Upper lobe of left lung (tissue), 6 donors: ENCODE measurements at places on chromosomes 3 and 15. TPM values are rescaled to one million over a fixed set of nuclear protein-coding genes. Genes with fewer than 3 reads are reported as not detected.

DNA sequence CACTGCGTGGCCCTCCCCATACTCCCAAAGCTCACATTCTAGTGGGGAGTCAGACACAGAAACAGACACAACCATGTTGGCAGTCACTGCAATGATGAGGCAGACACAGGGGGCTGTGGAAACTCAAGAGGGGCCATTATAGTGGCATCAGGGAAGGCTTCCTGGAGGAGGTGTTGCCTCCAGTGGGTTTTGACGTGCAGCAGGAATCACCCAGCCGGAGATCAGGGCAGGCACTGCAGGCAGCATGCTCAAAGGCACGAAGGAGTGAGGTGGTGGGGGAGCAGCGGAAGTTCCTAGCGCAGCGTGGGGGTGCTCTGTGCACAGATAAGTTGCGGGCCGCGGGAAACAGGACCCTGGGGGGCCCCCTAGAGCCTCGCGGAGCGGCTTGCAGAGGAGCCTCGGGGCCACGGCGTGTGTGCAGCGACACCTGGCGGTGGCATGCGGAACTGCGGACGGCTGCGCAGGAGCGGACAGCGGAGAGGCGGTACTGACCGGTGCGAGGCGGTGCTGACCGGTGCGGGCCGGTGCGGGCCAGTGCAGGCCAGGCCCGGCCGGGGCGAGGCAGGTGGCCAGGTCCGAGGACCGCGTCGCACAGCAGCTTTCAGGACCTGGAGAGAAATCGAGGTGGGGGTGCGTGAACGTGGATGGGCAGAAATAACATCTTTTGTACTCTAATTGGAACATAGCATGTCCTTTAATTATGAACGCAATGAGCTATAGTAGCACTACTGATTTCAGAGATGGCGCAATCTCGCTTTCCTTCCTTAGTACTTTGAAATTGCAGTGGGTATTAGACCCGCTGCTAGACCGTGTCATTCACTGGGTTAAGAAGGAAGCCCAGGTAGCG lies 101.5 kb downstream of the FBLN2 start:
- no peaks in the 10 kb centered on the region for H3K36me3 ChIP-seq
- H3K27ac ChIP-seq: no peak overlapping the region
- peaks cover 3% of the 10 kb centered on the region for H3K27me3 ChIP-seq
- DNase-seq: peak; percentile 97
- peaks cover 31% of the 10 kb centered on the region for H3K4me1 ChIP-seq
- no peak overlapping the region for H3K4me3 ChIP-seq

- no peaks in the 10 kb centered on the region for H3K4me1 ChIP-seq
- no peaks in the 10 kb centered on the region for H3K27me3 ChIP-seq
- DNase-seq: no peak
- H3K27ac ChIP-seq: no peak overlapping the region
These were observed 169.7 kb downstream of the KCNMB2 start for GRCh38 chr3:178705925-178706324.

Gene FRMD5
- total RNA-seq: not detected

DNA sequence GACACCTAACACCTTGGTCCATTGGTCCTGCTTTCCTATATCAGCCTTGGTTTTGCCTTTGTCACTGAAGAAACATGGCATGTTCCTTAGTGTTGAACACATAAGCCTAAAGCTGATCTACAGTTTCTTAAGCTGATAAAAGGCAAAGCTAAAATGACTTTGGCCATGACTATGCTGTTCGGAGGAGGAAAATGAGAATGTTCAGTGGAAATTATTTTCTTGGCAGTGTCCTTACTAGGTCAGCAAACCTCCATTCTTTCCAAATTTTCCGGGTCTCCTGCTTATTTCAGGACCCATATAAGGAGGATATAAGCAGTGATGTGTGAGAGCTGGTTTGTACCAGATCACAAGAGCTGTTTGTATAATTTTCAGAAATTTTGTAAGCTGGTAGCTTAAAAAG lies 832.9 kb upstream of the CFAP20DC start:
- no peaks in the 10 kb centered on the region for H3K4me1 ChIP-seq
- H3K36me3 ChIP-seq: no peaks in the 10 kb centered on the region
- H3K27me3 ChIP-seq: no peaks in the 10 kb centered on the region

- H3K27ac ChIP-seq: peak overlapping the region; percentile 100
- no peaks in the 10 kb centered on the region for H3K36me3 ChIP-seq
- peaks cover 78% of the 10 kb centered on the region for H3K4me1 ChIP-seq
- peak; percentile 63 for DNase-seq
These were observed 225 bp downstream of the RHOA start for GRCh38 chr3:49411535-49411967.
